Psoas muscle (tissue), 8 donors: ENCODE measurements at places on chromosomes 13 and 19.

- H3K4me1 ChIP-seq = no peaks in the 10 kb centered on the region
- no peaks in the 10 kb centered on the region for H3K27me3 ChIP-seq
- H3K4me3 ChIP-seq = no peak overlapping the region
- no peak for DNase-seq
- H3K36me3 ChIP-seq = no peaks in the 10 kb centered on the region
These were observed 694.4 kb upstream of the PCDH20 start for GRCh38 chr13:62110079-62110478.

DNA sequence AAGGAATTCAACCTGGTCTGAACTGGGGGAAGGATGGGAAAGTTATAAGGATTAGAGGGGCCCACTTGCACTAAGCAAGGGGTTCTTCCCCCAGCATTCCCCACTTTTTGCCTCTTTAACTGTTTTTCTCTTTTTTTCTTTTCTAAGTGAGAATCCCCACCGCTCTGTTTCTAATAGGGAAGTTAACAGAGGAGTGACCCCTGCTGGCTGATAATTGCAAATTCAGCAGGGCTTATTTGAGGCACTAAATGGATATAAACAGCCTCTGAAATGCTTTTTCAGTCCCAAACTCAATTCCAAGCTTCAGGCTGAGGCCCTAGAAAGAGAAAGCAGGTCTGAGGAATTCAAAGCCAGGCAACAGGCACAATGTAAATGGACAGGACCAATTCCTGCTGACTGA lies 38.2 kb upstream of the CEACAM21 start:
- H3K27me3 ChIP-seq = no peaks in the 10 kb centered on the region
- no peaks in the 10 kb centered on the region for H3K4me1 ChIP-seq
- H3K4me3 ChIP-seq = no peak overlapping the region
- H3K27ac ChIP-seq = no peak overlapping the region
- no peaks in the 10 kb centered on the region for H3K36me3 ChIP-seq
- no peak for DNase-seq

DNA sequence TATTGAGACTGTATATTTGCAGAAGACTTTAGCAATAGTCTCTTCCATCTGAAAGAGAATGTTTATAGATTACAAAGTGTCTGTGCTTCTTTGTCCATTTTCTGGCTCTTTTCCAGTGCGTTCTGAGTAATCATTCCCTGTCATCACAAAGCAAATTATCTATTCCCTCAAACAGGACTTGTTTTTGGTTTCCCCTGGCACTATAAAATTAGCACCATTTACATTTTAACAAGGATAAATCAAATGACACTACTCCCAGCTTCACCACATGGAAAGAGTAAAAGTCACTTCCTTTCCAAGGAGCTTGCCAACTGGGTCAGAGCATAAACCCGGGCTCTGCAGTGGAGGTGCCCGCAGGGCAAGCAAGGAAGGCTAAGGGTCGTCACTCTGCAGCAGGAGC lies 88.1 kb downstream of the SHISA2 start:
- H3K27ac ChIP-seq = no peak overlapping the region
- DNase-seq = no peak

DNA sequence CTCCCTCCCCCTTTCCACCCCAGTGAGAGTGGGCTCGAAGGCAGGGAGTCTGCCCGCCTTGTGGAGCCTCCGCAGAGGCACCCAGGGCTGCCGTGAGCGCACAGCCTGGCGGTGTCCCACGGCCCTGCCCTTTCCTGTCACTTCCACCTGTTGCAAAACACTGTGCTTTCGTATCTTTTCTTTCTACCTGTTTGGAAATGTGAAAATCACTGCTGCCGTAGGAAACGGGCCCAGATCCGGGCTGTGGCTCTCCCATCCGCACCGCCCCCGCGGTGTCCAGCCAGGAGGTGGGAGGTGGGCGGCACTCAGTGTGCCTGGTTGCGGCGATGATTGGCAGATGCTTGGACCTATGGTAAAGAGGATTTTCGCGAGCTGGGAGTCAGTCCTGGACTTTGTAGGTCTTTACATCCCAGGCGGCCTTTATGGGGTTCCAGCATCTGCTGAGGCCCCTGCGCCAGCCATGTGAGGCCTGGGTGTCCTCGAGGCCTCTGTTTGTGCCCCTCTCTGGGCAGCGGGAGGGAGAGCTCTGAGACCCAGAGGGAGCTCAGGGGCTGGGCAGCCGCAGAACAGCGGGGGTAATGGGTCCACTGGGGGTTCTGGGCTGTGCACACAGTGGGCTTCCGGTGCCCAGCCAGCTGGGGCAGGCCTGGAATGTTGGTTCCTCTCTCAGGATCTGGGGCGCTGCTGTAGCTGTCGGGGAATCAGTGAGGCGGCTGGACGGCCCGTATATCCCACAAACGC lies 6.1 kb downstream of the STK11 start:
- peak; percentile 66 for DNase-seq
- no peaks in the 10 kb centered on the region for H3K27me3 ChIP-seq
- H3K4me3 ChIP-seq = peak overlapping the region; percentile 18
- peaks cover 82% of the 10 kb centered on the region for H3K4me1 ChIP-seq
- peak overlapping the region; percentile 99 for H3K27ac ChIP-seq

DNA sequence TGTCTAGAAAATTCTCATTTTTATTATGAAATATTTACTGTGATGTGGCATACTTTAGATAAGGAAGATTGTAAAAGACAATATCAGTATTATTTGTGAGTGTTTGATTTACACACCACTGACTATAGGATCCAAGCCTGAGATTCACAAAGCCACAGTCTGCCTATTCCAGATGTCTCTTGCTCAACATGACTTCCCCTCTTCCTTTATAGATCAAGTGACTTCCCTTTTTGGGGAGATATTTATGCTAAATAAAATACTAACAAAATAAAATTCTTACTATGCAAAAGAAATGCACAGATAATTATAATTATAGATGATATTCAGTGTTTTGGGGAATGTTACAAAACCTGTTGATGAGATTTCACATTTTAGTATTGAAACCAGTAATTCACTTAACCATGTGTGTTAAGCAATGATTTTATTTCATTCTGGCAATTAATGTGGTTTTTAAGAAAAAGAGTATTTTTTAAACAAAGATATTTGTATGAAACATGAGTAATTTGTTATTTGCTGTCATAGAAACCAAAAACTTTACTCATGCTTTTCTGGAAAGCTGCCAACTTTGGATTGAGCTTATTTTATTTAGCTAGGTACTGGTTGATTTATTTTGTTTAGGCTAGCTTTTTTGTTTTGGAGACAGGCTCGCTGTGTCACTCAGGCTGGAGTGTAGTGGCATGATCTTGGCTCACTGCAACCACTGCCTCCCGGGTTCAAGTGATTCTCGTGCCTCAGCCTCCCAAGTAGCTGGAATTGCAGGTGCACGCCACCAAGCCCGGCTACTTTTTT lies 13.7 kb upstream of the GPR183 start:
- H3K4me1 ChIP-seq = no peaks in the 10 kb centered on the region
- no peak overlapping the region for H3K27ac ChIP-seq
- H3K4me3 ChIP-seq = no peak overlapping the region
- H3K27me3 ChIP-seq = no peaks in the 10 kb centered on the region

DNA sequence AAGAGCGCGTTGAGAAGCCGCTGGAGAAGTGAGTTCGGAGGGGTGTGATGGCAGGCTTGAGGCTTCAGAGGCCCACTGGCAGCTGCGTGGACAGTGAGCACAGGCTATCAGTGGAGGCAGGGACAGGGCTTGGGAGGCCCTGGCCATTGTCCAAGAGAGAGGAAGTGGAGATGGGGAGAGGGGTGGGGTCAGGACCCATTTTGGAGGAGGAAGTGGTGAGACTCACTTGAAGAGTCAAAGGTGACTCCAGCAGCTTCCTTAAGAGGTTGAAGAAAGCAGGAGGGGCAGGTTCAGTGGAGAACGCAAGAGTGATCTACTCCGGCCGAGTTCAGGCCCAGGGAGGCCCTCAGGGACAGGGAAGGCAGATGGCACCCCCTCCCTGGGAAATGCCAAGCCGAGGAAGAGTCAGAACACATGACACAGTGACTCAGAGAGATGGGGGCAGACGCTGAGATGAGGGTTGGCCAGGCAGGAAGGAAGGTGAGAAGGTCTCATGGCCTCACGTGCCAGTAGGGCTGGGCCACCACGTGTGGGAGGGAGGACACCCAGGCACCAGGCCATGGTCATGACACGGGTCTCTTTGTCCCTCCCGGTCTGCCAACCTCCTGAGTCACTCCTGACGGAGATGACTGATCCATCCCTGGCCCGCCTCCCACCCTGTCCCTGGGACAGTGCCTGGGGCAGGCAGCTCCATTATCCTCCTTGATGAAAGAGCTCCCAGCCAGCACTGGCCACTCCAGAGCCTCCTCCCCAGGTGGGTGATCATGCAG lies 10.1 kb upstream of the CD22 start:
- H3K4me3 ChIP-seq = no peak overlapping the region
- DNase-seq = peak; percentile 72
- no peaks in the 10 kb centered on the region for H3K36me3 ChIP-seq
- H3K4me1 ChIP-seq = no peaks in the 10 kb centered on the region
- peaks cover 12% of the 10 kb centered on the region for H3K27me3 ChIP-seq

- H3K4me3 ChIP-seq = no peak overlapping the region
- H3K27me3 ChIP-seq = no peaks in the 10 kb centered on the region
- no peak overlapping the region for H3K27ac ChIP-seq
- H3K4me1 ChIP-seq = no peaks in the 10 kb centered on the region
- DNase-seq = no peak
These were observed 23.6 kb downstream of the SOHLH2 start for GRCh38 chr13:36190771-36191170.
